DMS 273 treated with DMSO at 0.1 percent for 48 hours (cell line): ENCODE measurements at places on chromosomes 3 and 15.

GRCh38 chr3:112979244-112979832 is 4.4 kb upstream of the CD200R1 start:
- no peak for DNase-seq

DNA sequence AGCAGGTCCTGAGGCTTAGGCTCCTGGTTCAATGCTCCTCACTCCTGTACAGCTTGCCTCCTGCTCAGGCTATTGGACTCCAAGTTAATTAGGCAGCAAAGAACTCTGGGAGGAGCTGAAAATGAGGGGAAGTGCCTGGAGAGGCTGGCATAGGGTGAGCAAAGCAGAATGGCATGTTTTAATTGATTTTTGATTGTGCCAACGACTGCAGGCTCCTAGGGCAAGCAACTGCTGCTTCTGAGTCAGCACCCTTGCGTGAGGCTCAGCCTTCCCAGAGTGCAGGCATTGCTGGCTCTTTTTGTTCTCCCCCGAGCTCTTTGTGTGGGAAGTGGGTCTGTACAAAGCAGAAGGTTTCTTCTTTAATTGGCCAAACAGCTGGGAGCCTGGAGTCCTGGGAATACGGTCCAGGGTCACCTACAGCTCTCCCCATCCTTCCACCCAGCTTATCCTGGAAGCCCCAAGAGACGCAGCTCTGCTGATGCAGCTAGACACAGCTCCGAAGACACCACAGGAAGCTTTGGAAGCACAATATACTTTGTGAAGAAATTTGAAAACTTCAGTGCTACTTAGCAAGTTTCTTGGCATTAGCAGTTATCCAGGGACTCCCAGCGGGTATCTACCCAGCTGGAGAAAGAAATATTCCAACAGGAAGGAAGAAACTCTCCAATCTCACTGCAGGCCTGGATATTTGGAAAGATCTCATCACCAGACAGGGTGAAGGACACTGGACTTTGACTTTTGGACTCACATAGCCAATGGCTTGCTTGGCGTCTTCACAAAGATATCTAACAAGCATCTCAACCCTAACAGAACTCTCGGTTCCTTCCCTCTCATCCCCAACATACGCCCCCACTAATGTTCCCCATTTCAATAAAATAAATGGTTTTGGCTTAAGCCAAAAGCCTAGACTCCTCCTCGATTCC is 76.8 kb downstream of the BDH1 start:
- peak; percentile 40 for DNase-seq

DNA sequence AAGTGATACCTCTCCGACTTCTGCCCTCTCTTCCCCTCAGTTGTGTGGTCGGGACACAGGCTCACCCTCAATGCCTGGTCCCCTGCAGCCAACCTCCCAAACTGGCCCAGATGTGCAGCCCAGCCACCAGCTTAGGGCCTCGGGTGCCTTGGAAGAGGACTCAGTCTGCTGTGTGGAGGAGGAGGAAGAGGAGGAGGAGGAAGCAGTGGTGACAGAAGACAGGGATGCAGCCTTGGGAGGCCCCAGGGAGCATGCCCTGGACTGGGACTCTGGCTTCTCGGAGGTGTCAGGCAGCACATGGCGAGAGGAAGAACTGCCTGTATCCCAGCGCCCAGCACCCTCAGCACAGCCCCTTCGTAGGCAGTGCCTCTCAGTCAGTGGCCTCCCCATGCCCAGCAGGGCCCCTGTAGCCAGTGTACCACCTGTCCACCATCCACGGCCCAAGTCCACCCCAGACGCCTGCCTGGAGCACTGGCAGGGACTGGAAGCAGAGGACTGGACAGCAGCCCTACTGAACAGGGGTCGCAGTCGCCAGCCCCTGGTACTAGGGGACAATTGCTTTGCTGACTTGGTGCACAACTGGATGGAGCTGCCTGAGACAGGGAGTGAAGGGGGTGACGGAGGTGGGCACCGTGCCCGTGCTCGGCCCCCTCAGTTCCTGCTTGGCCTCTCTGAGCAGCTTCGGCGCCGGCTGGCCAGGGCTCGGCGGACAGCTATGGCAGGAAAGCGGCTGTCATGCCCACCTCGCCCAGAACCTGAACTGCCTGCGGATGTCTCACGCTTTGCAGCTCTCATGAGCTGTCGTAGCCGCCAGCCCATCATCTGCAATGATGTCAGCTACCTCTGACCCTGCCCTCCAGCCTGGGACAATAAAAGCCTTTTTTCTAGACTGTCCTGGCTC is 1.3 kb downstream of the INKA1 start:
- no peak for DNase-seq

DNA sequence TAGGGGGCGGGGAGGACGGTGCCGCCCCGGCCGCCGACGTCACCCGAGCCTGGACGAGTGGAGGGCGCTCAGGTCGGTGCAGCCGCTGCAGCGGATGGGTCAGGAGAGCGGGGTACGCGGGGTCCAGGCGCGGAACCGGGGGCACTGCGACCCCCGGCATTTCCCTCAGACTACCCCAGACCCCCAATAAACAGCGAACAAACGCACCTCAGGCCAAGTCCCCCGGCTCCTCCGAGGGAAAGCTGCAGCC is 78.9 kb downstream of the IQSEC1 start:
- DNase-seq: no peak

GRCh38 chr15:101126618-101127505 is 125.0 kb downstream of the CHSY1 start:
- no peak for DNase-seq

DNA sequence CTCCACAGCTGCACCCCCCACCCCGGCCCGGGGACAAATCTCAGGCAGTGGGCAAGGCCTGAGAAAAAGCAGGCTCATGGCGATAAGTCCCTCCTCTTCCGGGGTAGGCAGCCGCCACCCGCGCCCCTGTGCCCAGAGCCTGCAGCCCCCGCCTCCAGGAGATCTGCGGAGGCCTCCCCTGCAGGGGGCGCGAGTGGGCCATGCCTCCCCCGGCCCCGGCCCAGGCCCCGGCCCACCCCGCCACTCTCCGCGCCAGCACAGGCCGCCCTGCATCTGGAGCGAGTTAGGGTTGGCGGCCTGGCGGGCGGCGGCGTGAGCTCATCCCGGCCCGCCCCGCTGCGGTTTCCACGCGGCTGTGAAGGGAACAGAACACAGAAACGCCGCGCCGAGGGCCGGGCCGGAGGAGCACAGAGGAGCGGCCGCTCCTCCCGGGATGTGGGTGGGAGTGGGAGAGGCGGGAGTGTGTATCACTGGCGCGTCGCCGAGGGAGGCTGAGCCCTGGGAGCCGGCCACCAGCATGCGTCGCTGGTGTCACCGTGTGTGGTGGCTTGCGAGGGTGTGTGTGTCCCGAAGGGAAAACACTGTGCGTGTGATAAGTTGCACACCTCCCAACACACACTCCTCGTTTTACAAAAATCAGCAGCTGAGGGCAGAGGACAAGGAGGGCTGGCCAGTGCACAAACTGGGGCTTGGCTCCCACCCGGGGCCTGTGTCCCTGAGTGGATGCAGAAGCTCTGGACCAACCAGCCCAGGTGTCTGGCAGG is 17.2 kb downstream of the MYL3 start:
- peak; percentile 31 for DNase-seq

DNA sequence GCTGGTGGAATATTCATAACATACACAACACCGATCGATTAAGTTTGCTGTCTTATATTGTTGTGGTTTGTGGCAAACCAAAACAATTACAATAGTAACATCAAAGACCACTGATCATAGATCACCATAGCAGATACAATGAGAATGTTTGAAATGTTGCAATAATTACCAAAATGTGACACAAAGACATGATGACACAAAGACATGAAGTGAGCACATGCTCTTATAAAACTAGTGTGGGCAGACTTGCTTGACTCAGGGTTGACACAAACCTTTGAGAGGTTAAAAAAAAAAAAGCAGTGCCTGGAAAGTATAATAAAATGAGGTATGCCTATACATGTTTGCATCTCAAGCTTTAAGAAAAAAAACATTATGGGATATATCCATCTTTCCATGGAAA is 130.3 kb downstream of the NR1I2 start:
- no peak for DNase-seq

DNA sequence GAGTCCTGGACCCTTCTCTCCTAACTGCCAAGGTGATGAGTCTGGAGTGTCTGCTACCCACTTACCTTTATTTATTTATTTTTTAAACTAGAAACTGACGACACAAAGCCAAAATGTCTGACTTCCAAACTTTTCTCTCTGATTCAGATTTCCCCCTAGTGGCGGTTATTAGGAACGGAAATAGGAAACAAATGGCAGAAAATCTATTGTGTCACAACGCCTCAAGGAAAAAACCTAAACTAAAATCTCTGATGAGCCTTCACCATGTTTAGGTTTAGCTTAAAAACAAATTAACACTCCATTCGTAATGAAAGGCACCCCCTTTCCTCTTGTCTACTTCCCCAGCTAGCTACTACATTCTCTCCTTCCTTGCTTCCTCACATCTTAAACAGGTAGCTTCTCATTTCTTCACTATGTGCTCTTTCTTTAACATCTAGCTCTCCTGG is 94.0 kb upstream of the MEX3B start:
- no peak for DNase-seq

DNA sequence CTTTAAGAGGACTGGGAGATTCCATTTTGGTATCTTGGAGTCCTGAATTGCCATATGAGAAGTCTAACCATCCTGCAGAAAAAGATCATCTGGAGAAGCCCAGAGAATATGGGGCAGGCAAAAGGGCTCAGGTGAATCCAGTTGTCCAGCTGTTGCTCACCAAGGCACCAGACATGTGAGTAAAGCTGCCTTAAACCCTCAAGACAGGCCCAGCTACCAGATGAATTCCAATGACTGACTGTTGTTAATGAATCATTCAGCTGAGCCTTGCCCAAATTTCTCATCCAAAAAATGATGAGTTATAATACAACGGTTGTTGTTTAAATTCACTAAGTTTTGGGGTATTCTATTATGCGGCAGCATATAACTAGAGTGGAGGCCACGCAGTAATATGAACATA is 22.0 kb upstream of the NANOGP8 start:
- no peak for DNase-seq

DNA sequence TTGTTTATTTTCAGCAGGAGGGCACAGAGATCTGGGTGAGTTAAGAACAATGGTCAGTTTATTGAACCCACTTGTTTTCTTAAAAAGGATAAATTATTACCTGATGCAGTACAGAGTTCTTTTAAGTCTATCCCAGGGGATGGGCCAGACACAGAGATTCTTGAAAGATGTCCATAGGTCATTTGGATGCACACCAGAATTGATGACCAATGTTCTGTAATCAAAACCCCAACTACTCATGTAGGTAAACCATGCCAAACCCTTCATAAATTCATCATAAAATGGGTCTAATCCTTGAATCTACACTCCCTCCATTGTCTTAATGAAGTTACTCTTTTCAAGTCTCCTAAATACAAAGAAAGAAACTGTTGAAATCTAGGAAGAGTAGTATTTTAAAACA is 273.0 kb upstream of the COL8A1 start:
- no peak for DNase-seq

- DNase-seq: no peak
Observed at GRCh38 chr3:171234298-171235010, 207.9 kb upstream of the SLC2A2 start.

DNA sequence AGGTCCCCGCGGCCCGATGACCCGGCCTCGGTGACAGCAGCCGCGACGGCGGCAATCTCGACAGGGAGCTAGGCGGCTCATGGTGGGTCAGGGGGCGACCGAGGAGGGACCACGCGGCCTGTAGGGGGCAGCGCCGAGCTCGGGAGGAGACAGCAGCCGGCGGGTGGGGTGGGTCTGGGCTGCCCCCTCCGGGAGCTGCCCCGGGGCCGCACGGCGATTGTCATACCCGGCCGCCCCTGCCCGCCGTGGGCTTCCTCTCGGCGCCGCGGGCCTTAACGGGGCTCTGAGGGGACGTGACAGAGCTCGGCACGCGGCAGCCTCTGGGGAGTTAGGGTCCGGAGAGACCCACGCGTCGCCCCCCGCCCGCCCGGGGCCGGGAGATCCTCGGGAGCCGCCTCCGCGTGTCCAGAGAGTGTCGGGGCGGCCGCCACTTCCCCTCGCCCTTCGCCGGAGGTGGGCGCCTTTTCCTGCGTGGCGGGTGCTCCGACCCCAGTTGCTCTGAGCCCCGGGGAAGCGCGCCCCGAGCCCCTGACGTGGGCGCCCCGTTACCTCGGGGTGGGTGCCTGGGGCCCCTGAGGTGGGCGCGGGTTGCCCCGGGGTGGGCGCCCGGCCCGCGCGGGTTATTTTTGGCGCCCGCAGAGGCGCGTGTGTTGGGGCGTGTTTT is 539 bp upstream of the PLCL2 start:
- DNase-seq: no peak

DNA sequence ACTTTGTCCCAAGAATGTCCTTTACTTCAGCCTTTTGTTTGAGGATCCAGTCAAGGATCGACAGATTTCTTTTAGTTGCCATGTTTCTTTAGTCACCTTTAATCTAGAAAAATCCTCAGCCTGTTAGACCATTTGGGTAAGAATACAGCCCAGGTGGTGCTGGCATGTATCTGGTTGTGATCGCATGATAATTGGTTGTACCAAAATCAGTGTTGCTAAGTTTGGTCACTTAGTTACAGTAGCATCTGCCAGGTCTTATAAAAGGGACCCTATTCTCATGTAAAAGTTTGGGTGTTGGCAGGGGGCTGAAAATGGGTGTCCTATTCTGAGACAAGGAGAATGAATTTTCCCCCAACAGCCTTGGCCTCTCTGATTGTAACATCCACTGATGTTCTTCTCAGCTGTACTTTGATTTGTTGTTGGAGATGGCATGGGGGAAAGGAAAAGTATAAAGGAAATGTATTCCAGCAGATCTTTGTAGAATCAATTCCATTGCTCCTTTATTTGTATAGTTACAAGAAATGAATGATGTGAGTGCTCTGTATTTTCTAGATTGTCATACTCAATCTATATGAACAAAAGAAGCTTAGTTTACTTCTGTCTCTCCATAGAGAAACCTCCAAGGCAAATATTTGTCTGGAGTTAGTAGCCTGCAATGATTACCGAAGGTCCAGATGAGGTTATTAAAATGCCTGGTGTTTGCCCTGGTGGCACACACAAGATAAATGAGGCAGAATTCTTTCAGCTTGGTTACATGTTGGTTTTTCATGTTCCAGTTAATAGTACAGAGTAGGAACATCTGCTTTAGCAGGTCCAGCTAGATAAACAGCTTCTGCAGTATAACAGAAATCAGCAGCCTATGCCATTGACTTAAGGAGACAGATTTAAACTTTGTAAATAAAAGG is 65.7 kb downstream of the CMTM8 start:
- no peak for DNase-seq

DNA sequence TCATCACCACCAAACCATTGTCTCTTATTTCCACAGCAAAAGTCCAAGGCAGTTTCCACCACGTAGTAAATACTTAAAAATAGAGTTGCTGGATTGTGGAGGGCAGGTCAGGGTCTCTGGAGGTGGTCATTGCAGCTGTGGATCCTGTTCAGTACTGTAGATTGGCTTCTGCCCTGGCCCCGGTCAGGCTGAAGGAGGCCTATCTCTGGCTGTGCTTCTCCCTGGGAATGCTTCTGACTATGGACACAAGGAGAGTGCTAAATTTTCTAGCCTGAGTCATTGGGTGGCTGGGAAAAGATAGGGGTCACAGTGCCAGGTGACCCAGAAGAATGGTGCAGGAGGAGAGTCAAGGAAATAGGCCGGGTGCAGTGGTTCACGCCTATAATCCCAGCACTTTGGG is 26.3 kb upstream of the GMPPB start:
- DNase-seq: no peak

GRCh38 chr3:111592936-111593335 is 2.2 kb downstream of the ZBED2 start:
- no peak for DNase-seq
